ENCODE measurements at places on chromosomes 3 and 15.

GRCh38 chr3:38586546-38587520 is 62.7 kb downstream of the SCN5A start:
- no peak for DNase-seq

DNA sequence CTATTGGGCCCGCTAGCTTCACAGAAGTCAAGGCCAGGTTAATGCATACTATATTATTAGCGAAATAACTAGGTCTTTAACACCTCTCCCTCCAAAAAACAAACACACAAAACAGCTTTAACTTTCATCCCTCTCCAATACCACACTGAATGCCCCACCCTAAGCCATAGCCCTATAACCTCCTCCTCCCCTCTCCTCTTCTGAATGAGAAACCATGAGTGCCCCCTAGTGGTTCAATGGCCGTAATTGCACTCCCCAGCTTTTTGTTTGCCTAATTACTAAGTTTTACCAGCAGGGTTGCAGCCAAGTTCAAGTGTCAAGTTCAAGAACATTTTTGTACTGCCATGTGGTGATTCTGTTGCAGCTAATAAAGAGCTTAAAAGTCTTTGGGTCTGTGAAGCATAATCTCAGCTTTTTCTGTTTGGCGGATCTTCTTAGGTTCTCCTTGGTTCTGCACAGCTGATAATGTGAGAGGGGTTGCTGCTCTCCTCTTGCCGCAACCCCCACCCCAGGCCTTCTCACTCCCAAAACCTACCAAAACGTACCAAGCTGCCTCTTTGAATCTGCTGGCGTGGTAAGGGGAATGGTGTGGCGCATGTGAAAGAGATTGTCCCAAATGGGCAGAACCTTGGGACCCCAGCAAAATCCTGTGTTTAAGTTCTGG is 57.9 kb downstream of the RPL22L1 start:
- peak; percentile 80 for DNase-seq

DNA sequence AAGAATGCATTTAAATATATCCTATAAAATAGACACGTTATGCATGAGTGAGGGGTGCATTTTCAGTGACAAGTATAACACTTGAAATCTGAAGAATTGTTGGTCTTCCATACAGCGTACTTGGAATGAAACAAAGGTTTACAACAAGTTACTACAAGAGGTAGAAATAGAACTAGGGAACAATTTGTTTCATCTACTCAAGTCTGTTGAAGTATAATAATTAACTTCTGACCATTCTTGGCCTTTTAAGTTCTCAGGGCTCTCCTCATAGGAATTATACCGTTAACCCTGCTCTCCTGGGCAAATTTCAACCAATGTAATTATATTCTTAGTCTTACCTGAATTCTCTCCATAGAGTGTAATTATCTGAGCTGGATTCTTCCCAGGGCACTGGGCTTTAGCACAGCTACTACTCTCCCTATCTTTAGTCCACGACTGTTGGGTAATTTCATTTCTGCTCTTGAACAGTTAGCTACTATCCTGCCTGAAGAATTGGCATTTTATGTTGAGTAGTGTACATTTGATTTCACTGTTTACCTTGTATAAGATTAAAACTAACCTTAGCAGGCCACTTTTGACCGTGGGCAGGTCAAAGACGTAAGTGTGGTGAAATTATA is 100.6 kb downstream of the UBE2E2 start:
- DNase-seq: no peak

DNA sequence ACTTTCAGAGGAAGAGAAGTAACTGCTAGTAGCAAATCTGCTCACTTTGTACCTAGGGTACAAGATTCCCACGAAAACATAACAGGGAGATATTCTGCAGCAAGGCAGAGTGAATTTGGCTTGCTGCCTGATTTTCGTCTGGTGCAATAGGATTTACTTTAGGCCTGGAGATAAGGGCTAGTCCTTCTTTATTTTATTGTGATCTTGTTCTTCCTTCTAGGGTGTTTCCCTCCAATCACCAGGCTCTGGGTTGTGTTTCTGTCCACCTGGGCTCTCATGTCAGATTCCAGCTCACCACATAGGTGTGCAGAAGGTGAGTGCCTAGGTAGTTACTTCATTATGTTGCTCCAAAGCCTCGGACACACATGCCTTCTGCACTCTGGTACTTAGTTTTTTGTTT is 211.8 kb upstream of the RGMA start:
- no peak for DNase-seq

DNA sequence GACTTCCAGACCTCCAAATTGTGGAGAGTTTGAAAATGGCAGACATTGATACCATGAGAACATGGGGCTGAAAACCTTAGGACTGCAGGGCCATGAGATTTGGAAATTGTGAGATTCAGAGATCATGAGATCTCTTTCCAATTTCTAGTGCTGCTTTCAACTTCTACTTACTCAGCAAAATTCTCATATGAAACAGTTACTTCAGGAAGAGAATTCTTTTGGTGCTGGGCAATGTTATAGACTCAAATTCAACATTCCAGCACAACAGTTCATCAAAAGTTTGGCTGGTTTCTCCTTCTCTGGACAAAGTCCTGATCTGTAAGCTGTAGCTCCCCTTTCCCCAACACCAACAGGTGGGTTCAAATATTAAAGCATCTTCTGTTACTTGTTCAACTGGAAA is 506.9 kb upstream of the NECTIN3 start:
- DNase-seq: no peak

GRCh38 chr3:10361375-10361774 is 40.5 kb upstream of the SEC13 start:
- no peak for DNase-seq

- no peak for DNase-seq
These were observed 139.7 kb downstream of the SNRPN start for GRCh38 chr15:25094519-25094918.

GRCh38 chr3:13042127-13042701 is 31.0 kb downstream of the IQSEC1 start:
- no peak for DNase-seq

GRCh38 chr15:65335278-65336055 is 31.0 kb downstream of the RNU5B-1 start:
- no peak for DNase-seq

DNA sequence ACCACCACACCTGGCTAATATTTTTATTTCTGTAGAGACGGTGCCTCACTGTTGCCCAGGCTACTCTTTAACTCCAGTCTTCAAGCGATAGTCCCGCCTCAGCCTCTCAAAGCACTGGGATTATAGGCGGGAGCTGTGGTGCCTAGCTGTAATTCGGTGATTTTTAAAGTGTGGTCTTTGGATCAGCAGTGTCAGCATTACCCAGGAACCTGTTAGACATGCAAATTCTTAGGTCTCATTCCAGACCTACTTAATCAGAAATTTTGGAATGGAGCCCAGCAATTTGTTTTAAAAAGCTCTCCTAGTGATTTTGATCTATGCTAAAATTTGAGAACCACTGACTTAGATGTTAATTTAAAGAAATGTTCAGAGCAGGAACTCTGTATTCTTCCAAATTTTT is 51.9 kb downstream of the GOLM2 start:
- no peak for DNase-seq

DNA sequence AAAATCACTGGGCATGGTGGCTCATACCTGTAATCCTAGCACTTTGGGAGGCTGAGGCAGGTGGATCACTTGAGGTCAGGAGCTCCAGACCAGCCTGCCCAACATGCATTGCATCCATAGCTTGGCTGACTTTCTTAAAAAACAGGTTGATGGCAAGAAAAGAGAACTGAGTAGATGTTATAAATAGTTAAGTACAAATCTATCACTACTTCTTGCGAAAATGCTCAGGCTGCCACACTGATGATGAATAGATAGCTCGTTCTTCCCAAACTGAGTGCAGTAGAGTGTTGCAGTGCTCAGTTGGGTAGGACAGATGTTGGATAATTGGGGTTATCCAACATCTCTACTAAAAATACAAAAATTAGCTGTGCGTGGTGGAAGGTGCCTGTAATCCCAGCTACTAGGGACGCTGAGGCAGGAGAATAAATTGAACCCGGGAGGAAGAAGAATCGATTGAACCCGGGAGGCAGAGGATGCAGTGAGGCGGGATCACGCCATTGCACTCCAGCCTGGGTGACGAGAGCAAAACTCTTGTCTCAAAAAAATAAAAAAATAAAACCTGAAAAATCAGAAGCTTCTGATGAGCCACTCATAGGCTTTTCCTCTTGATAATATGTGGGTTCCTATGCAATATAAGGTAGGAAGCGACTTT is 1.2 kb downstream of the BTLA start:
- DNase-seq: no peak

- DNase-seq: no peak
These were observed 33.0 kb upstream of the APH1B start for GRCh38 chr15:63244399-63244798.

DNA sequence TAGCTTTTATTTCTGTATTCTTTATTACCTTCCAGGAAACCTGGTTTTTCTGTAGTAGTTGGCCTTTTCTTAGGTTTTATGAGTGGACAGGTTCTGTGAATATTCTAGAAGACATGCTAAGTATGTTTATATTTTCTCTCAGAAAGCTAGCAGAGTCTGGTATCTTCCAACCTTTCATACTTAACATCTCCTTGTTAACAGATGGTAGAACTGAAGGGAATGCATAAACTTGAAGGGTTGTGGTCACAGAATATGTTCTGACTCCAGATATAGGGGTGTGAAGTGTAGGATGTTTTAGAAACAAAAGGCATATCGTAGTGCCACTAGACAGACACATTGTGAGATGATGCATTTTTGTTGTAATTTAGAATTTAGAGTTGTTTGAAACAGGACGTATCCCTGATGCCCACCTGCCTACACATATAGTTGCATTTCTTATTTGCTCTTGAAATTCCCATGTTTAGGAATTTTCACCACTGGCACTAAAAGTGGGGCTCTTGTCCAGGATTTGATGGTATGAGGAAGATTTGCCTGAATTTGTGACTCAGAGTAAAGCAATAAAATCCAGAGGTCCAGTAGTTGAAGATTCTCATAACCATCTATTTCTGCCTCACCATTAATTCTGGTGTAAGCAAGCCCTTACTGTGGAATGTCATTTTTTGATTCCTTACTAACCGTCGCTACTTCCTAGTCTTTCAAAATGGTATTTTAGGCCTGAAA is 274.5 kb downstream of the FEZF2 start:
- DNase-seq: no peak

- no peak for DNase-seq
These were observed 673.4 kb upstream of the CBLB start for GRCh38 chr3:106542101-106542769.

GRCh38 chr15:89576417-89576773 is 1.1 kb downstream of the TICRR start:
- no peak for DNase-seq

DNA sequence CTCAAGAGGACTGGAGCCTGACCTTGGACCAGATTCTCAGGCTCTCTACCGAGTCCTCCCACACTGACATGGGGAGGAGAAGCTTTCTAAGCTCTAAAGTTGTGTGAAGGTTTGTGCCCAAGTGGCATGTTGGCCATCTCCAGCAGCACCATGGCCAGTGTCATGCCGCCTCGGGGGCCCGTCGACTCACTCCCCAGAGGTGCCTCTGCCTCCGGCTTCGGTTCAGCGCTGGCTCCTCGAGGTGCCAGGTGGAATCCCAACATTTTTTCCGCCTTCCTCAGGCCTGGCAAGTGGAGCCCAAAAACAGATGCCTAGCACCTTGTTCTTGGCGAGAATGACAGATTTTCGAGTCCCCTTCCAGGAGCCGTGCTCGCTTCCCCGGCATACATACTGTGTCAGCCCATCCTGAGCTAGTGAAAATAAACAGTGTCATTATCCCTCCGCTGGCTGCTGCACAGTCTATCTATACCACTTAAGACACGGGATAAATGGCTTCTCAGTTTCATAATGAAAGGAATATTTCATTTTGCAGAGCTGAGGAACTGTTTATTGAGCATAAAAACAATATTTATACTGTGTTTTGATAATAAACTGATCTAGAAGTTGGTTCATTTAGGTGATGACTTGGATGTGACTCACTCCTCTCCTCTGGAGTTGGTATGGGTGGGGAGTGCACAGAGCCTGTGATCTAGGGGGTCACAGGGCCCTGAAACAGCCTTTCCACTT is 328.5 kb upstream of the TLE3 start:
- no peak for DNase-seq

GRCh38 chr15:101578443-101578894 is 73.7 kb downstream of the TM2D3 start:
- no peak for DNase-seq

DNA sequence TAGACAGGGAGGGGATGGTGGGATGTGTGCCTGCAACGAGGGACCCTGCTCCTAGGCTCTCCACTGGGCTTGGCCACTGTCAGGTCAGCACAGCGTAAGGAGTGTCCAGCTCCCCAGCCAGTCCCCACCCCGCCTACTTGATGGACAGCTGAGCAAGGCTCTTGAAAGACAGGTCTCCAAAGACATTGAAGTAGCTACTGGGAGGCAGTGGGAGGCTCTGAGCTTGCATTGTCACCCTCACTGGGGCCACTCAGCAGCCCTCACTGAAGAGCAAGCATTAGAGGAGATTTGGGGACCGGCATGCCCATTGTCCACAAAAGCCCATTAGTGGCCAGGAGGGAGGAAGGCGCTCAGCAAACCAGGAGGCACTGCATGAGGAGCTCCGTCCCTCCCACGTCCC is 146.5 kb downstream of the MEGF11 start:
- no peak for DNase-seq

DNA sequence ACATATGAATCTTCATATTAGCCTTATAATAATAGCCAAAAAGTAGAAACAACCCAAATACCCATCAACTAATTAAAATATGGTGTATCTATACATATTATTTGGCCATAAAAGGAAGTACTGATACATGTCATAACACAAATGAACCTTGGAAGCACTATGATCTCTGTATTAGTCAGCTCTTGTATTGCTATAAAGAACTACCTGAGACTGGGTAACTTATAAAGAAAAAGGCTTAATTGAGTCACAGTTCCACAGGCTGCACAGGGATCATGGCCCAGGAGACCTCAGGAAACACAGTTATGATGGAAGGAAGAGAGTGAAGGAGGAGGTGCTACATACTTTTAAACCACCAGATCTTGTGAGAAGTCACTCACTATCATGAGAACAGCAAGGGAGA is 16.0 kb upstream of the CCR2 start:
- DNase-seq: no peak

DNA sequence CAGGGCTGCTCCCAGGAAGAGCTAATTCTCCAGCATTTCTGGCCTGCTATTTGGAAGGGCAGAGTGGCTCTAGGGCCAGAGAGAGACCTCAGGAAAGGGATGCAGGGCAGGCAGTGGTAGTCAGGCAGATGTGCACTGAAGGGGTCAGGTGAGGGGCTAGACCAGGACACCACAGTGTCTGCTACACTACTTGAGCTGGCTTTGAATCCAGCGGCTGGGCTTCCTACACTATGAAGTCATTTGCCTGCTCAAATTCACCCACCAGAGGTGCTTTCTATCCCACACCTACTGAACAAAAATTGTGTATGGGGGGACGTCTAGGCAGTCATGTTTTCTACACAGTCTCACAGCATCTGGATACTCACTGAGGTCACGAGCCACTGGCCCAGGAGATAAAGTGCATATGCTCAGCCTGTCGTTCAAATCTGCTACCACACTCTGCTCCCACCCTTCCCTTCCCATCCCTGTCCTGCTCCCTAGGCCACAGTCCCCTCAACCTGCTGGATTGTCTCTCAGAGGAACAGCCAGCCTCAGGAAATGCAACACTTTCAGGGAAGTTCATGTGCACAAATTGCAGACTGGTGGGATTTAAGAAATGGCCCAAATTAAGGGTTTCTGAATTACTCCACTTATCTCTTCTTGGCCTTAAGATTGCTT is 49.9 kb upstream of the SLC6A11 start:
- no peak for DNase-seq

GRCh38 chr15:58457466-58457965 is 25.7 kb downstream of the LIPC start:
- no peak for DNase-seq

- DNase-seq: no peak
These were observed 114.5 kb upstream of the GOLGA8J start for GRCh38 chr15:29968099-29968894.

Data from DMS 273 treated with DMSO at 0.1 percent for 48 hours (cell line).